ENCODE measurements at places on chromosomes 12 and 14.

- no peak for DNase-seq
Measured at GRCh38 chr14:71532790-71533189, 399.4 kb upstream of the RGS6 start.

DNA sequence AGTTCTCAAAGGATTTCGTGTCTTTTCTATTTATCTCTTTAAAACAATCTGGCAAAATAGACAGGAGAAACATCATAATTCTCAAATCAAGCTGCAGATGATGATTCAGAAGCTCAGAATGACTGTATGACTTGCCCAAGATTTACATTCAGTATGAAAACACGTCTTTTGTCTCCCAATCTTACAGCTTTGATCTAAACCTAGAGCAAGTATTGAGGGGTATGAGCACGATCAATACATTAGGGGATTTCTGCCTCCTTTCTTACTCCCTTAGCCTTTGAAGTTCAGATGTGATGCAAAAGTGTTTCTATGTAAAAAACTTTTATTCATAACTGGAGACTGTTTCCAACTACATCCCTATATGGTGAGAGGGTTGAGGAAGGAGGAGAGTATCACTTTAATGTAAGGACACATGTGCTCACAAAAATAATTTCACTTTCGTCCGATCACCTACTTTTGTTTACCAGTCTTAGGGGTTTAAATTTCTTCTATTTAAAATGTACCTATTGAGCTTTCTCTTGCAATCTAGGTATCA lies 454.8 kb downstream of the TMTC2 start:
- no peak for DNase-seq

GRCh38 chr14:36658123-36659009 lies 3.3 kb upstream of the PAX9 start:
- no peak for DNase-seq

DNA sequence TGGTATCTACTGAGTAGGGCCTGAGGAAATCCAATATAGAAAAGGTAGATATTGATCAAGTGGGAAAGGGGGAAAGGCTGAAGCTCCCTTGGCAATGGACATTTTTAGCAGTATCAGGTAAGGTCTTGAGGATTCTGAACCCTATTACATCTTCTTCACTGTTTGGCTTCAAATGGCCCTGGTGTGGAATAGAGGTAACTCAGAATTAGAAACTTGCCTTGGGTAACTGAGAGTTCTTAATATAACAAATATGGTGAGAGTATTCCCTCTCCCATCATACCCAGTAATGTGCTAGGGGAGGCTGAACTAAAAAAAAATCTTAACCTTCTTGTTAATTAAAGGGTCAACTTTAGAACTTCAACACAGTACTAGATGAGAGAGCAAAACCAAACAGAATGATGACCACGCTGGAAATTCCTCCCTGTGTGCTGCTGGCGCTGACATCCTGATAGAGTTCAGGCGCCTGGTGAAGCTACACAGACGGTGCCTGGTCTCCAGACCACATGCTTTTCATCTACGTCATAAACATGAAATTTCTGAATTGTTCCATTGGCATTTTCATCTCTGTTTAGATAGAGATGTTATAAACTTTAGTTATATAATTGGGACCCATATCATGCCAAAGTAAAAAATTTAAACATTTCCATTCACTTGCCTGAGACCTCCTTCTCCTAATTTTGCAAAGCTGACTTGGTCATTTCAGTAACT lies 128.3 kb downstream of the AKAP6 start:
- no peak for DNase-seq

DNA sequence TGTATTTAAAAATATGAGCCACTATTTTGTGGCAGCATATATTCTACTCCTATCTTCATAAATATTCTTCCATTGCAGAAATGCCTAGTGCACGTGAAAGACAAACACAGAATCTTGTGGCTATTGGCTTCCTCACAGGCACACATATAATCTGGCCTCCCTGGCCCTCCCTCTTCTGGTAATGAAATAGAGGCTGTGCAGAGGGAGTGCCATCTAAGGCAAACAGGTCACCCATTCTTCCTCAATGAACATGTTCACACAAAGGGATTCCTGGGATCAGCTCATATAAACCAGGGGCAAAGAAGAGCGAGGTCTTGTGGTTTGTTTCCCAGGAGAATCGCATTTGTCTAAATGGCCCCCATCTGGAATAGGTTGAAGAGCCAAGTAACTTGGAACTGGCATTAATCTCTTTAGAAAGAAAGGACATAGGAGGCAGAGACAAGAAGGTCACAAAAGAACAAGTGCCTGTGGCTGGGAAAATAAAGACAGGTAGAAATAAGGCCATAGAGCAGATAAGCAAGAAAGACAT lies 171.6 kb upstream of the PTPRQ start:
- DNase-seq, result no peak

DNA sequence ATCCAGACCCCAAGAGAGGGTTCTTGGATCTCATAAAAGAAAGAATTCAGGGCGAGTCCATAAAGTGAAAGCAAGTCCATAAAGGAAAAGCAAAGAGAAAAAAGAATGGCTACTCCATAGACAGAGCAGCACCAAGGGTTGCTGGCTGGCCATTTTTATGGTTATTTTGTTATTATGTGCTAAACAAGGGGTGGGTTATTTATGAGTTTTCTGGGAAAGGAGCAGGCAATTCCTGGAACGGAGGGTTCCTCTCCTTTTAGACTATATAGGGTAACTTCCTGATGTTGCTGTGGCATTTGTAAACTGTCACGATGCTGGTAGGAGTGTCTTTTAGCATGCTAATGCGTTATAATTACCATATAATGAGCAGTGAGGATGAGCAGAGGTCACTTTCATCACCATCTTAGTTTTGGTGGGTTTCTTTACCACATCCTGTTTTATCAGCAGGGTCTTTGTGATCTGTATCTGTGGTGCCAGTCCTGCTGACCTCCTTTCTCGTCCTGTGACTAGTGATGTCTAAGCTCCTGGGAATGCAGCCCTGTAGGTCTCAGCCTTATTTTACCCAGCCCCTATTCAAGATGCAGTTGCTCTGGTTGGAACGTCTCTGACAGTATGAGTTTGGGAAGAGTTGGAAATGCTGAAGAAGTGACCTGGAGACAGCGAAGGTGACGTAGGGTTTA lies 100.5 kb downstream of the ZNF664 start:
- DNase-seq, result no peak

- peak; percentile 48 for DNase-seq
Measured at GRCh38 chr14:69612783-69613130, 1.4 kb downstream of the SUSD6 start.

- no peak for DNase-seq
Measured at GRCh38 chr14:99329711-99330315, 57.8 kb upstream of the BCL11B start.

- peak; percentile 61 for DNase-seq
Measured at GRCh38 chr14:54715239-54715638, 148.3 kb downstream of the SAMD4A start.

GRCh38 chr12:89320735-89321134 lies 31.6 kb downstream of the DUSP6 start:
- DNase-seq, result no peak

DNA sequence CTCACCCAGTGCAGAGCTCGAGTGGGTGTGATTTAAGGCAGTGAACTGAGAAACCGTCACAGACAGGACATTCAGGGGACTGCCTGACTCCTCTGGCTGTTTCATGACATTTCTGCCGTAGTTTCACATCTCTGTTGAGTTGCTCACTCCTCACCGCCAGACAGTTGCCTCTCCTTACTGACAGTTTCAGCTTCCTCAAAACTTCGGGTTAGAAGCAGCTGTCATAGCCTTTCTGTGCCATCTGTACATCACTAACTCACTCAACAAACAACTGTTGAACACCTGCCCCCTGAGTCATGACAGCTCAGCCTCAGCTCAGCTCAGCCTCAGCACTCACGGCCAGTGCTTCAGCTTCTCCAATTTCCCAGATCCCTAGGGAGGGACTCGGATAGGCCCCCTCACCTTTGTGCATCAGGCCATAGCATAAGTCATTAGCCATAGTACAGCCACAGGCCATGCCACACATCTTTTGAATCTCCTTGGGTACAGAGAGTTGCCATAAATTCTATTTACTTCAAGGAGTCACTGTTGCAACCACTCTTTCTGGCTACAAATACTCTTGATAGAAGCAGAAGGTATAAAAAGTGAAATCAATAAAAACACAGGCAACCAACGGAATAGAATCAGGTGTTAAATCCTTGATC lies 6.2 kb upstream of the SLC15A4 start:
- DNase-seq, result peak; percentile 52

DNA sequence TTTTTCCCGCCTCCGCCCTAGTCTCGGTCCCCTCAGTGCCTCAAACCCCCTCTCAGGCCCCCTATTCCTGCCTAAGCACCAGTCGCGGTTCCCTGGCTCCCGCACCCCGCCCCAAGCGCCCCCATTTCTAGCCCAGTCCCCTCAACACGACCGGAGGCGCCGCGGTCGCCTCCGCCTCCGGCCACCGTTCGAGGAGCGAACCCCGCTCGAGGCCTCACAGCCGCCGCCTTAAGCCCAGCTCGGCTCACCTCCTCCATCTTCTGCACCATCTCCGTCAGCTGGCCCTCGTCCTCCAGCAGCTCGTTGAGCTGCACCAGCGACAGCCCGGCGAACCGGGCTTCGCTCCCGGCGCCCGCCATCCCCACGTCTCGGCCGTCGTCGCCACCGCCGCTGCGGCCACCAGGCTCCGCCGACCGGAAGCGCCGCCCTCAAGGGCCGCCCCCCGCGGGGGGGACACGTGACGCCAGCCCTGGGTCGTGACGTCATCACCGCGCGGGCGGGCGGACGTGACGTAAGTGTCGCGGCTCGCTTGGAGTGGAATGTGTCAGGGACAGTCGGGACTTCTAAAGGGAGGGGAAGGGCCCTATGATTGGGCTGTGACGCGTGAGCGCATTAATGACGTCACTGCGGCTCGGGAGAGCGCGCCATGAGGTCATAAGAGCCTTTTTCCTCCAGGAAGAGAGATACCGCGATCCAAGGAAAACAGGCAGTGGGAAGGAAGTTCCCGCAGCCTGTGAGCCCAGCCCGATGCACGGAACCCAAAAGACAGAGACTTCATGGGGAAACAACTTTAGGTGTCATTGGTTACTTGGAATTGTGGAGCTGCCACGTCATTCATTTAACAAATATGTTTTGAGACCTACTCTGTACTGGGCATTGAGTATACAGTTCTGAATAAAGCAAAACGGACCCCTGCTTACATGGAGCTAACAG lies at the start of gene VPS37B:
Gene VPS37B, minus strand, starts transcription at position 421 of the 933 bp plus-strand sequence. Its CDS starts 62 bp downstream, at position 359.
- DNase-seq, result peak; percentile 96

DNA sequence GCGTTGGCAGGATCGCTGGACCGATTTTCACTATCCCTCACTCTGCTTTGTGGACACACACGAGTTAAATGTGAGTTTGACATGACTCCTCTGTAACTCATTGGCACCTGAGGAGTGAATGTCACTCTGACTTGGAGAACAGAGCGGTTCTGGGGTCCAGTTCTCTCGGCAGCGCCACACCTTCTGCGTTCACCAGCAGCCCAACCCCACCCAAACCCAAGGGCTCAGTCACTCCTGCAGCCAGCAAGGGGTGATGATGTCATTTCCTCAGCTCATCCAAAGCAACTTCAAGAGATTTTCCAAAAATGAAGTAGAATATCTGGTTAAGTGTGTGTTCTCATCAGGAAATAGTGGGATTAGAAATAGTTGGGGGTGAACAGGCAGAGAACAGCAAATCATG lies 36.3 kb downstream of the ADGRD1 start:
- DNase-seq, result no peak

DNA sequence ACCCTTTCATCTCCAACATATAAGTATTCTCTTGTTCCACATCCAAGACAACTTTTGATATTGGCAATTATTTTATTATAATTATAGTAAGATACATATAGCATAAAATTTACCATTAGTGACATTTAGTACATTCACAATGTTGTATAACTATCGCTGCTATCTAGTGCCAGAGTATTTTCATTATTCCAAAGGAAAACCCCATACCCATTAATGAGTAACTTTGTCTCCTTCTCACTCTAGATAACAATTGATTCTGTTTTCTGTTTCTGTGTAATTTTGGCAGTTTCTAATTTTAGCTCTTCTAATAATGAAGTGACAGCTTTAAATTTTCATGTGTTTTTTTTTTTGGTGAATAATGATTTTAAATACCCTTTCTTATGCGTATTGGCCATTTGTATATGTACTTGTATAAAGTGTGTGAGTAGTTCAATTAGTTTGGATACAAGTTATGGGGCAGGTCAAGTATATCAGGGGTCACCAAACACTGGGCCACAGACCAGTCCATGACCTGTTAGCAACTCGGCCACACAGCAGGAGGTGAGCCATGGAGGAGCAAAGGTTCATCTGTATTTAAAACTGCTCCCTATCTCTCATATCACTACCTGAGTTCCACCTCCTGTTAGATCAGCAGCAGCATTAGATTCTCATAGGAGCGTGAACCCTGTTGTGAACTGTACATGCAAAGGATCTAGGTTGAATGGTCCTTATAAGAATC lies 97.2 kb upstream of the SYT1 start:
- no peak for DNase-seq

- DNase-seq, result peak; percentile 20
Measured at GRCh38 chr14:88166616-88167015, 156.5 kb downstream of the KCNK10 start.

DNA sequence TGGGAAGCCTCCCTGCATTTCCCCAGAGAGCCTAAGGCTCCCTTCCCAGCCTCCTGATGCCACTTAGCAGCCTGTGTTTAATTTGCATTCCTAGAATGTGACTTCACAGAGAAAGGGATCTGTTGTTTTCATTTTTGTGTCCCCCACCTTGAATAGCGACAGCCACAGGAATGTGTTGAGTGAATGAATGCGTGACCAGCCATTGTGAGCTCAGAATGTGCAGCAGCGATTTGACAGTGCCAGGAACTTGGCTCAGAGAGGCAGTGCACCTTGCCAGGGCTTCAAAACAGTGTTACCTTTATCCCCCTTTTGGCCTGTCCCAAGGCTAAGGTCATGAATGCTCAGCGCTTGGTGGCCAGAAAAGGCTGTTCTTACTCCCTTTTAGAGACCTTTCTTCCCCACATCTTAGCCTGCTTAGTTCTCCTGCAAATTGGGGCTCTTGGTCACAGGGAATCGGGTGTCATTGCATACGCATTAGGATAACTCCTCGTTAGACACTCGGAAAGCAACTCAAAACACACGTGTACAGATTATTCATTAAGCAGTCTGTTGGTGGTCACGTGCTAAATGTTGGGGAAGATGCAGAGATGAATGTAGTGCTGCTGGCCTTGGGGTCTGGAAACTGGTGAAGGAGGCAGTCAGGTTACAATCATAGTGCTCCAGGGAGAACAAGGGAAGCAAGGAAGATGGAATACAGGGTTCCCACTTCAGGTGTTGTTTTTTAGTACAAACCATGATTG lies 9.8 kb downstream of the NTF3 start:
- no peak for DNase-seq
